ENCODE measurements at places on chromosomes 16 and 17. TPM values are rescaled to one million over a fixed set of nuclear protein-coding genes. Genes with fewer than 3 reads are reported as not detected.

DNA sequence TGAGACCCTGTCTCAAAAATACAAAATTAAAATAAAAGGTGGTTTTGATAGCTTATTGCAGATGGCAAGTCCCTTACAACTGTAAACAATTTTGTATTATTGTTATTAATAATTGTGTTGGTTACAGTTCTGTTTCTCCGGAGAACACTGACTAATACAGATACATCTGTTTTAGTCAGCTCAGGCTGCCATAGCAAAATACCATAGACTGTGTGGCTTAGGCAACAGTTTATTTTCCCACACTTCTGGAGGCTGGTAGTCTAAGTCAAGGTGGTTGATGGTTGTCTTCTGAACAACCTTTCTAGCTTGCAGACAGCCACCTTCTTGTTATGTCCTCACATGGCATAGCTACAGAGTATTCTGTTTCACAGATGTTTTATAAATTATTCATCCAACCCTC is 14.2 kb upstream of the IL21R start:
- DNase-seq, result no peak
- H3K4me3 ChIP-seq, result no peak overlapping the region
- H3K36me3 ChIP-seq, result no peaks in the 10 kb centered on the region

DNA sequence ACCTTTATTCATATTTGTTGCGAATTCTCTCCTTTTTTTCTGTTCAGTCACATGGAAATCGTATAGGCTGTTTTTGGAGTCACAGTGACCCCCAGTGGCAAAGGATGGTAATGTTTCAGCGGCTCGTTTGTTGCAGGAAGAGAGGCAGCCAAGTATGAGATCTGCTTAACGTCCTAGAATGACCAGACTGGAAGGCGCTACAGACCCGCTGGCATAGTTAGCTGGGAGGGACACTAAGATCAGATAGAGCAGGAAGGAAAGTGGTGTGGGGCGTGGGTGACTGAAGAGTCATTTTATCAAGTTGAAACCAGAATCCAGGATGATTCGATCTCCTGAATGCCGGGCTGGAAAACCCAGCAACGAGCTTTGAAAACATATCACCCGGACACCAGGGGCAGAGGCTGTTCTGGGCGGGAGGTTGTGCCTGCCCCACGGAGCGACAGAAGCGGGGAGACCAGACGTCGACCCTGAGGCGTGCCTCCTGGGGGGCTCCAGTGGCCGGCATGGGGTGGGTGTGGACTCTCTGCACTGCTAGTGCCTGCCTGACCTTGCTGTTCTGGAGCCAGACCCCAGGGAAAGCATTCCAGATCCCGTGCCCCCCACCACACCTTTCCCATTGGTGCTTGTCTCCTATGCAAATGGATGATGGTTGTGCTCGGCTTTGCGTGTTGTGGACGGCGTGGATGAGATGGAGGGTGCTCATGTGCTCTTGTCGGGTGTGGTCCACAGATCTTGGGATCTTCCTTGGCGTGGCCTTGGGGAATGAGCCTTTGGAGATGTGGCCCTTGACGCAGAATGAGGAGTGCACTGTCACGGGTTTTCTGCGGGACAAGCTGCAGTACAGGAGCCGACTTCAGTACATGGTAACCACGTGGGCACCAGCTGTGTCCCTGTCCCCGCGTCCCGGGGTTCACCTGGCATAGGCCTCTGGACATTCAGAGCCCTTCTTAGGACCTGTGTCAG is 7.7 kb downstream of the IL34 start:
- peak; percentile 97 for DNase-seq
- no peaks in the 10 kb centered on the region for H3K27me3 ChIP-seq
- H3K36me3 ChIP-seq, result no peaks in the 10 kb centered on the region
- no peak overlapping the region for H3K4me3 ChIP-seq
- H3K4me1 ChIP-seq, result no peaks in the 10 kb centered on the region

DNA sequence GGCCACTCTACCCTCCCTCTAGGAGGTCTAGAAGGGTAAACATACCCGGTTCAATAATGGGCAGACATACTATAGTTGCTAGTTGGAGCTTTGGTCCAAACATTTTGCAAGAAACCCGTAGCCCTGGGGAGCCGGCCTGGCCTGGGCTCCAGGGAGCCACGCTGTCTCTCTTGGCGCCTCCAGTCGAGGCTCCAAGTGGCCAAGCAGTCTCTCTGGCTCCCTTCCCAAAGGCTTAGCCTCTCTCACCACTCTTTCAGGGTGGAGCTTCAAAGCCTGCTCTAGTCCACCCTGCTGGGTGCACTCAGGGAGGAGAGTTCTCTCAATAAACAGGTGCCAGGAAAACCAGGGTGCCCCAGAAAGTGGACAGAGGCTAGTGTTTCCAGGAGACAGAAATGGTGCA is 32.2 kb downstream of the RCVRN start:
- H3K36me3 ChIP-seq, result no peaks in the 10 kb centered on the region
- peak; percentile 41 for DNase-seq

GRCh38 chr16:64390102-64390501 is 731.8 kb downstream of the CDH11 start:
- no peak overlapping the region for H3K4me3 ChIP-seq
- no peaks in the 10 kb centered on the region for H3K36me3 ChIP-seq
- no peaks in the 10 kb centered on the region for H3K27me3 ChIP-seq
- no peak for DNase-seq

DNA sequence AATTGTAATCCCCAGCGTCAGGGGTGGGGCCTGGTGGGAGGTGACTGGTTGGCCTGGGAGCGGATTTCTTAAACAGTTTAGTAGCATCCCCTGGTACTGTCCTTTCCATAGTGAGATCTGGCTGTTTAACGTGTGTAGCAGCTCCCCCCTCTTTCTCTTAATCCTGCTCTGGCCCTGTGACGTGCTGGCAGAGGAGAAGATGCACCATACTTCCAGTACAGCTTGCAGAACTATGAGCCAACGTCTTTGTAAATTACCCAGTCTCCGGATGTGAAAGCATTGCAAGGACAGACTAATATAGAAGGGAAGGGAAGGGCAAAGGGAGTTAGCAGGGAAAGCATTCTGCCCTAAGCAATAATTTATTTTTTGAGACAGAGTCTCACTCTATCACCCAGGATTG is 83.9 kb downstream of the RMI2 start:
- H3K36me3 ChIP-seq, result no peaks in the 10 kb centered on the region

DNA sequence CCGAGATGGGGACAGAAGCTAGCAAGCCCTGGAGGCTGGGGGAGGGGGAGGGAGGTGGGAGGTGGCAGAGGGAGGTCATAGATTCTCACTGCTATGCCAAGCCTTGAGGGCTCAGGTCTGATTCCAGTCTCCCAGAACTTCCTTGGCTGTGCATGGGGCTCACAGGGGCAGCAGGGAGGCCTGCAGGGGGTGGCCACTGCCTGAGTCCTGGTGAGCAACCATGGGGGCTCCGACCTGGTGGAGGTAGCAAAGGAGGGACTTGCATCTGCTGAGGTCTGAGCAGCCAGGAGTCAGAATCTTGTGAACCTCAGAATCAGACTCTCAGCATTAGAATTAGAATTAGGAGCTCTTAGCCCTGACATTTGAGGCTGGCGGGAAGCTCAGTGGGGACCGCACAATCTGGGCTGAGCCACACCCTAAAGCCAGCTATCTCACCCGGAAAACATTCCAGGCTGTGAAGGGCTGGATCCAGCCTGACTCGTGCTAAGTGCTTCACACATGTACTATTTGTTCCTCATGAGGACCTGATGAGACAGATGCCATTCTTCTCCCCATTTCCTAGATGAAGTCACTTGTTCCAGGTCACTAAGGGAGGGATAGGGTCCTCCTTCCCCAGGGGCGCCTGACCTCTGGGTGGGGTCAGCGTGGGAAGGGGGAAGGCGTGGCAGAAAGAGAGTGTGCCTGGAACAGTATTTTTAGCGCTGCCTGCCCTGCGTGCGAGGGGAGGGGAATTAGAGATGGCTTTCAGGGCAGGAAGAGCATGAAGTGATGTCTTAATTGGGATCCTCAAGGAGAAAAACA is 17.3 kb upstream of the KCNJ12 start:
- no peaks in the 10 kb centered on the region for H3K27me3 ChIP-seq
- no peak for DNase-seq

GRCh38 chr16:88408561-88409142 is 25.9 kb downstream of the ZNF469 start:
- no peak overlapping the region for H3K4me3 ChIP-seq
- H3K4me1 ChIP-seq, result no peaks in the 10 kb centered on the region
- no peak overlapping the region for H3K27ac ChIP-seq
- H3K27me3 ChIP-seq, result no peaks in the 10 kb centered on the region
- no peak for DNase-seq

GRCh38 chr16:63613701-63614100 is 1508.2 kb downstream of the CDH11 start:
- H3K4me3 ChIP-seq, result no peak overlapping the region
- H3K4me1 ChIP-seq, result no peaks in the 10 kb centered on the region
- no peaks in the 10 kb centered on the region for H3K36me3 ChIP-seq
- no peak overlapping the region for H3K27ac ChIP-seq
- peaks cover 8% of the 10 kb centered on the region for H3K27me3 ChIP-seq
- no peak for DNase-seq

- peaks cover 14% of the 10 kb centered on the region for H3K4me1 ChIP-seq
- H3K36me3 ChIP-seq, result peaks cover 9% of the 10 kb centered on the region
- no peaks in the 10 kb centered on the region for H3K27me3 ChIP-seq
- DNase-seq, result no peak
These were observed 1.7 kb downstream of the DEXI start for GRCh38 chr16:10940501-10941079.

DNA sequence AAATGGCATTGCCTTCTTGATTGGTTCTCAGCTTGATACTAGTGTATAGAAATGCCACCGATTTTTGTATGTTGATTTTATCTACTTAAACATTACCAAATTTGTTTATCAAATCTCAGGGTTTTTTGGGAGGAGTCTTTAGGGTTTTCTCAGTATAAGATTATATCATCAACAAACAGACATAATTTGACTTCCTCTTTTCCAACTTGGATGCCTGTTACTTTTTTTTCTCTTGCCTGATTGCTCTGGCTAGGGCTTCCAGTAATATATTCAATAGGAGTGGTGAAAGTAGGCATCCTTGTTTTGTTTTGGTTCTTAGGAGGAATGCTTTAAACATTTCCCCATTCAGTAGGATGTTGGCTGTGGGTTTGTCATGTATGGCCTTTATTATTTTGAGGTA is 29.1 kb downstream of the EFCAB13 start:
- H3K27me3 ChIP-seq, result no peaks in the 10 kb centered on the region
- no peaks in the 10 kb centered on the region for H3K36me3 ChIP-seq
- no peak overlapping the region for H3K27ac ChIP-seq
- no peak for DNase-seq
- H3K4me1 ChIP-seq, result no peaks in the 10 kb centered on the region

Gene FOXF1
- not detected for total RNA-seq

Gene TNFRSF17
- not detected for total RNA-seq

Gene USP43
- 9.1 TPM for total RNA-seq

Gene CDH13
- total RNA-seq, result 0.86 TPM
